DMS53 (cell line): ENCODE measurements at places on chromosomes 2 and 18.

DNA sequence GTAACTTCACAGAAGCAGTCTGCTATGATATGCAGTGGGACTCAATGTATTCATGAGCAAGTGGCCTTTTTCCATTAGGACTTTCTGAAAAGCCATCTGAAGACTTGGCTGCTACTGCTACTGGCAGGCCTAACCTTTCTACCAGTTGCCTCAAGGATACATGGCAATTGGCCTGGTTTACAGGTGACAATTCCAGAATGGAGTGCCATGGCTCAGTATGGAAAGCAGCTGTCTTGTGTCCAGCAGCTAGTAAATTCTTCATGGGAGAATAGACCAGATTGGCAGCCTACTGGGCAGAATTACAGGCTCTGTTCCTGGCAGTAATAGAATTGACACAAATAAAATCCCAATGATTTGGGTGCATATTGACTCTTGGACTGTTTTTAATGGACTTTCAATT, 12.6 kb upstream of the TMX3 start:
- no peak for DNase-seq

DNA sequence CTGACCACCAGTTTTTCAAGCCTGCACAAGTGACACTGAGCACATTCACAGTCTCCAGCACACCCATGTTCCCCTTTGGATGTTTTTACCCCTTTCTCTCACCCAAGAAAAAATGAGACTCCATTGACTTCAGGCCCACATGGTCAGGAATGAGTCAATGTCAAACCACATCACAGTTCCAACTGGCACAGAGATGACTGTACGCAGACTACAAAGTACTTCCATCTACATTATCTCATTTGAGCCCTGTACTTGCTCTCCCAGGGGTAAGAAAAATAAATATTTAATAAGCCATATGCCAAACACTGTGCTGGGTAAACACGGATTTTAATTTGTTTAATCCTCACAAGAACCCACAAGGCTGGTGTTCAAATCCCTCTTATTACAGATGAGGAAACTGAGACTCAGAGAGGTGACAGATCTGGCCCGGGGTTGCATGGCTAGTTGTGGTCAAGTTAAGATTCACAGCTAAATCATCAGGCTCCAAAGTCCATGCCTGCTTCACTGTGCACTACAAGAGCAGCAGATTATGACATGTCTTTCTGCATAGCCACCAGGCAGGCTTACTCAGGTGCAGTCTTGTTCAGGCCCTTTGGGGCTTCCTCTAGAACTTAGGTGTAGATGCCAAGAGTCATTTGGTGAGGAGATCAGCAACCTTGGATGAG, 106.1 kb downstream of the TXNL1 start:
- DNase-seq: peak; percentile 31

- peak; percentile 63 for DNase-seq
Observed at GRCh38 chr2:109209412-109209811, 80.4 kb downstream of the SH3RF3 start.

- DNase-seq: no peak
Observed at GRCh38 chr2:16045653-16046352, 105.5 kb downstream of the MYCN start.

- DNase-seq: no peak
Observed at GRCh38 chr2:119679526-119679837, 481 bp downstream of the TMEM177 start.

- peak; percentile 85 for DNase-seq
Observed at GRCh38 chr18:48663931-48664847, 125.4 kb downstream of the CTIF start.

GRCh38 chr2:174004905-174005605, 39.9 kb upstream of the SP3 start:
- DNase-seq: no peak

- DNase-seq: no peak
Observed at GRCh38 chr2:98749066-98749450, 18.1 kb upstream of the MGAT4A start.

GRCh38 chr2:67243919-67244318, 153.2 kb upstream of the ETAA1 start:
- DNase-seq: peak; percentile 45

- no peak for DNase-seq
Observed at GRCh38 chr2:42934580-42935186, 142.3 kb upstream of the HAAO start.

DNA sequence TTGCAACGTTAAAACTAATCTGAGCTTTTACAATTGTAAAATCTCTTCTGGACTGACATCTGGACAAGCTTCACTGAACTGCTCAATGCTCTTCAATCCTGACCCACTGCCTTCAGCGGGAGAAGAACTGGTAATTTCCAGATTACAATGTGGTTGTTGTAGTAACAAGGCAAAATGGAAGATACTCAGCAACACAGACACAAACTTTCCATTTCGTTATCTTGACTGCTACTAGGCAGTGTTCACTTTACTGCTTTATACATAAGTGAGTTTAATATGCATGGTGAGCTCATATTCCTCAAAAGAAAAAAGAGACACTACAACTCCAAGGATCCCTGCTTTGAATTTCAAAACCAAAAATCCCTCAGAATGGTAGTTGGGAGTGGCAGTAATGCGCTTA, 51.9 kb downstream of the GRB14 start:
- DNase-seq: peak; percentile 32

DNA sequence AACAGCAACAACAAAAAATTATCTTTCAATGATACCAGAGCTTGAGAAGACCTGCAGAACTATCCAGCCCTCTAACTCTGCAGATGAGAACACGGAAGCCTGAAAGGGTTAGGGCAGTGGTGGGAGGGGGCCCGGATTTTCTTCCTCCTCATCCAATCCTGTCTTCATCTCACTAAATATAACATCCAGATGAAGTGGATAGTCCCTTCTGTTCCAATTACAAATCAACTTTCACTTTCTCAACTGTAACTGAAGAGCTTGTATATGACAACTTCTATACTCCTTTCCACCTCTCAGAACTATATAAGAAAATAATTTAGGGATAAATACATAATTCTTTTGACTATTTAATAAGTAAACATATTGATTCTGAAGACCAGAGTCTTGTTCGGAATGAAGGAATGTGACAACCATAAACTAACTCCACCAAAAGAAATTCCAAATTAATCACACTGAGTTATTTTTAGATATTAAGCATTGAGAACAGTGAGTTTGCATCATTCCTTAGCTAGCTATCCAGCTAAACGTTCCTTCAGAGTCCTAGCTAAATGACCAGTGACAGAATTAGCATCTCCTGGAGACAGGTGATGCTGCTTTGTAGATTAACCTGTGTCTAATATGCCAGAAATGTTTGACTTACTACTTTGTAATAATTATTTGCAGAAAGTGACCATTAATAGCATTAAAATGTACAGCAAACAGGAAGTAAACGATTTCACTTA, 32.7 kb downstream of the SFT2D3 start:
- no peak for DNase-seq

GRCh38 chr2:150188177-150188576, 299.3 kb downstream of the RND3 start:
- DNase-seq: no peak

GRCh38 chr2:56313500-56313921, 129.7 kb downstream of the CCDC85A start:
- DNase-seq: peak; percentile 40

GRCh38 chr2:168740788-168741187, 61.6 kb upstream of the NOSTRIN start:
- DNase-seq: no peak

- no peak for DNase-seq
Observed at GRCh38 chr18:45353530-45353929, 261.7 kb upstream of the SLC14A2 start.

GRCh38 chr18:13477147-13477683, 249.1 kb downstream of the FAM210A start:
- no peak for DNase-seq

DNA sequence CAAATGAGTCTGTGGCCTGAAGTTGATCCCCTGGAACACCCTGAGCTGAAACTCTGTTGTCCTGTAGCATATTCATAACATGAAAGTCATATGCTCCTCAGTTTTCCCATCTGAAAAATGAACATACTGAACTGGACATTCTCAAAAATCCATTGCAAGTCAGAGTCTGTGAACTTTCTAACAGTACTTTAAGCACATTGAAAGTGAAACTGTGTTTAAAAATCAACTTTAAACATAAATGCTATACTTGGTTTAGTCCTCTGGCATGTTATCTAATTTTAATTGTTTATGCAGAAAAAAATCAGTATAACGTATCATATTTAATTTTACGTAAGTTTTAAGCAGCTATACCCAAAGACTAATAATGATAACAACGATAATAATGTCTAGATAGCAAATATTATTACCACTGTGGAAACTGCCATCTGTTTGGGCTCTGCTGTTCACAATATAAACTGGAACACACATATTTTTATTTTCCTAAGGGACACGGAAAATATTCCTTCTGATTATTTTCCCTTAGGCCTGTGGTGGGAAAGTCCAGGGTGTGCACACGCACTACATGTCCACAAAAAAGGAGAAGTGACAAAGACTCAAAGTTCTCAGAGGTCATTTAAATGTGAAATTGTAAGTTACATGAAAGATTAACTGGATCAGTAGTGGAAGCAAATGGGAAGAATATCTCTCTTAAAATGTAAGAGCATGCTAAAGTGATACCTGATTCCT, 56.1 kb upstream of the TTN start:
- no peak for DNase-seq

- DNase-seq: no peak
Observed at GRCh38 chr2:38387887-38388286, 10.8 kb upstream of the ATL2 start.

DNA sequence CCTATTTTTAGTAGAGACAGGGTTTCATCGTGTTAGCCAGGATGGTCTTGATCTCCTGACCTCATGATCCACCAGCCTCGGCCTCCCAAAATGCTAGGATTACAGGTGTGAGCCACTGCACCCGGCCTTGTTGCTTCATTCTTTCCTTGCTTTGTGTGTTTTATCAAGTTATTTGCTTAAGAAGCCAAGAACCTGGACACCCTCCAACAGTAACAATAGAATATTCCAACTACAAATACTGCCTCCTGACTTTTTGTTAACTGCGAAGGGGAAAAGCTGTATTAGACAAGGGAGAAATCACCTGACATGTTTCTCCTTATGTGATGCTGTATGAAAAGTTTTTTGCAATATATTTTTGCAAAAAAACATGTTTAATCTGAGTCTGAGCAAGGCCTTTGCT, 297.2 kb downstream of the NCKAP5 start:
- DNase-seq: no peak

DNA sequence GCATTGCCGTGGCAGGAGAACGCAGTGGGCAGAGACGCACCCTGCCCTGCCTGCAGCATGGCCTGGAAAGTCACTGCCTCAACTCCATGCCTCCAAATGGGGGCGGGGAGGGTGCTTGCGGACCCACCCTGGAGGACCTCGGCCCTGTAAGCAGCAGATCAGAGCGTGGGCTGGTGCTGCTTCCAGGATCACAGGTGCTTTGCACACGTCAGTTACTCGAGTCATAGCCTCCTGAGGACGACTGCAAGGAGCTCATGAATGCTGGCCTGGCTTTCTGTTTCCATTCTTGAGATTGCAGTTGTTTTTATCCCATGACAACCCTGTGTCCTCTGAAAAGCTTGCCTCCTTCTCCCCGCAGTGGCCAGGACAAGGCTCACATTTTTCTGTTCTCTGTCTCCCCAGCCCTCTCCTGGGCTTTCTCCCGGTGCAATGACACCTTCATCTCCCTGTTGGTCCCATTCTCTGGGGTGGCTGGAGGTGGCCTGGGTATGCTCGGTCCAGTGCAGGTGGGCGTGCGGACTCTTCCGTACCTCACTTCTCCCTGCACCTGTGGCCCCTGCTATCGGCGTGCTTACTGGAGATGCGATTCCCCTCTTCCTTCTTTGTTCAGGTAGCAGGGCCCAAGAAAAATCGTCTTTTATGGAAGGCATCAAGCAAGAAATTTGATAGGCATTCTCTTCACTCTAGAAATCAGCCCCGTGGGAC, 208.0 kb downstream of the GBX2 start:
- DNase-seq: no peak

- no peak for DNase-seq
Observed at GRCh38 chr18:39969803-39970494, 1985.1 kb upstream of the PIK3C3 start.

DNA sequence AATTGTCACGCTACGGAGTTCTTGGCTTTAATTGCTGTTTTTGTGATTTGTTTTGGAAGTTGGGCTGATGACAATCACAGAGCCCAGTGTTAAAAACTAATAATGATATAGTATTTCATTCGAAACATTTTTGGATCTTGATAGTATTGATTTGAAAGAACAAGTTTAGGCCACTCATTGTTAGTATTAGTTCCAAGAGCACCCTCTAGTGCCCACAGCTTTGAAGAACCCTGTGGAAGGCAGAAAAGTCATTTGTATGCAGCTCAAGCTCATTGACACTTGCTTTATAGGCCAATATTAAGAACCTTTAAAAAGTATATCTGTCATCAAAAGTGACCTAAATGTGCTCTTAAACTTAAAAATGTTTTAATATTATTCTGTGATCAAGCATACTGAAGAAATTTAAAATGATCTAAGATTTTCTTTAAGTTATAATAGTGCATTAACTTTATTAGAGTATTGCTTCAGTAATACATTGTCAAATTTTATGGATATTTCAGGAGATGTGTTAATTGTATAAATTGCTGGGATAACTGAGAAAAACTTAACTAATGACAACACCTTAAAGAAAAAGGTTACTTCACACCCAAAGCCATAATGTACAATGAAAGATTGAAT, 191.0 kb downstream of the GRB14 start:
- DNase-seq: peak; percentile 83

GRCh38 chr2:233513953-233514655, 52.5 kb downstream of the USP40 start:
- no peak for DNase-seq

DNA sequence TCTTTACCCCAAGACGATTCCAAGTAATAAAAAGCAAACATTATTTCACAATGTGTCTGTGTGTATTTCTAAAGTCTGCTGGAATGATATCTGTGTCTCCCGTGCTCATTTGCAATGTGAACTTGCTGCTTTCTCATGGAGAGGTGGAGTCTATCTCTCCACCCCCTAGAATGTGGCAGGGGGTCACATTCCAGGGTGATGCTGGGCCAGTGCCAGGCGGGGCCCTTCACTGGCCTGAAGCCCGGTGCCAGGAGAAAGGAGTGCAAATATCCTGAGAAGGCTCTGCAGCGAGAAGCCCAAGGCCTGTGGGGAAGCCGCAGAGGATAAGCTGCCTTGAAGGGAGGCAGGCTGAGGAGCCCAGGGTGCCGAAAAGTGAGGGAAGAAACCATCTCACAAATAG, 26.8 kb upstream of the LDLRAD4 start:
- no peak for DNase-seq

DNA sequence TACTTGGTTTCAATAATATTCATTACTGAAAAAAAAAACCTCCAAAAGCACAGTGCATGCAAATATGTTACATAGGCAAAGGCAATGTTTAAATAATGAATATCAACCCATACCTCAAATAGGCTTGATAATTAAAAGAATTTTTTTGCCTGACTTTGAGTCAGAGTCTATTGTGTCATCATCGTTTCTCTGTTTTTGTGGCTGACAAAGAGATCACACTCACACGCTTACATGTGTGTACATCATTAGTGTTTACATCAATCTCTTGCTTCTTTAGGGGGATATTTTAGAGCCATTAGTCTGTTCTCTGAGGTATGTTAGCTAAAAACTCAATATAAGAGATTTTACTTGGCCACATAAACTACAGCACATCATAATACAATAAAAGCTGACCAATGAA, 150.3 kb upstream of the MMADHC start:
- DNase-seq: no peak

- DNase-seq: peak; percentile 48
Observed at GRCh38 chr2:75516378-75517360, 44.1 kb downstream of the EVA1A start.

GRCh38 chr2:160336105-160336504, 136.0 kb upstream of the ITGB6 start:
- DNase-seq: no peak

GRCh38 chr2:127081826-127082633, 24.9 kb downstream of the BIN1 start:
- DNase-seq: no peak

- no peak for DNase-seq
Observed at GRCh38 chr18:42404151-42404550, 449.1 kb downstream of the PIK3C3 start.
